ENCODE measurements at places on chromosomes 3 and 15.

DNA sequence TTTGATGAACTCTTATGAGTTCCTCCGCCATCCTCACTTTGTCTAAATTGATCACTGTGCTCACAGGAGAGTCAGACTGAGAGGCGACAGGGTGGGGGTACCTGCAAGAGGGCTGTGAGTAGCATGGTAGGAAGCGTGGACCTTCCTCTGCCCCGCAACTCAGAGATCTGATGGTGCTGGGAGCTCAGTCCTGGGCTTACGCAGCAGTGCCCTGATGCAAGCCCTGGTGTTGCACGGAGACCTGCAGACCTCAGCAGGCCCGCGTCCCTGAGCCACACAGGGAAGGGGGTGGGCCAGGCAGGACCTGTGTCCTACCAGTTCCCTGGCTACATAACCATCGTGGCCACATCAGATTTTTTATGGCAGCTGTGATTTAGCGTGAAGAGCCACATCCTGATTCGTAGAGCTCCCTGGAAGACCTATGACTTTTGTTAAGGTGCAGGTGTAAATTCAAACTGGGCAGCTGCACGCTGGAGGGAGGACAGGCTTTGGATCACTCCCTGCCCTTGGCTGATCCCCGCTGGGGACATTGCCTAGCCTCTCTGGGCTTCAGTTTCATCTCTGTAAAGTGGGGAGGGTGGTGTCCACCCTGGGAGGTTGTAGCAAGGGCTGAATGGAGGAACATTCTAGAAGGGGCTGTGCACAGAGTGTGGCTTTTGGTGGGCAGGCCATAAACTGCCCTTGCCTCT lies 176.1 kb downstream of the KLF13 start:
- DNase-seq = no peak

- no peak for DNase-seq
Observed at GRCh38 chr3:16249886-16250285, 14.9 kb downstream of the DPH3 start.

GRCh38 chr3:32685543-32686185 lies 676 bp downstream of the CNOT10 start:
- DNase-seq = no peak

DNA sequence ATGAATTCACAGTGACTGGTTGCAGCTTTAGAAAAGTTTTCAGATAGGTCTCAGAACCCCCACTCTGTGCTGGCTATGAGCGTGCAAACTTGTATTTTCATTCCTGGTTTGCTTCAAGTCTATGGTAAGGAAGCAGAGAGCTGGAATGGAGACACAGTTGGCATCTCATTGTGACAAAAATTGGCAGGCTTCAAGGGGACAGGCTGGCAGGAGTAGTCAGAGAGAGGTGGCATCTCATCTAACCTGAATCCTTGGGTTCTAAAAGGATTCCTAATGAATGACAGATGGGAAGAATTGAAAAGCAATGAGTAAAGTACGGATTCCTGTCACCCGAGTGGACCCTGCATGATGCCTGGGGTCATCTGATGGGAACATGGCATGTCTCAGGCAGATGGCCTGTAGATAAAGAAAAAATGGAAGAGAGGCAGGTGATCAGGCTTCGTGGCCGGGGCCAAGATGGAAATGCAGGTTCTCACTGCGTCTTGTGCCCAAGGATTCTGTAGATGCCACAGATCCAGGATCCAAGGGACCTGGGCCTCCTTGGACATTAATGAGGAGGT lies 89.4 kb upstream of the ABHD17C start:
- no peak for DNase-seq

DNA sequence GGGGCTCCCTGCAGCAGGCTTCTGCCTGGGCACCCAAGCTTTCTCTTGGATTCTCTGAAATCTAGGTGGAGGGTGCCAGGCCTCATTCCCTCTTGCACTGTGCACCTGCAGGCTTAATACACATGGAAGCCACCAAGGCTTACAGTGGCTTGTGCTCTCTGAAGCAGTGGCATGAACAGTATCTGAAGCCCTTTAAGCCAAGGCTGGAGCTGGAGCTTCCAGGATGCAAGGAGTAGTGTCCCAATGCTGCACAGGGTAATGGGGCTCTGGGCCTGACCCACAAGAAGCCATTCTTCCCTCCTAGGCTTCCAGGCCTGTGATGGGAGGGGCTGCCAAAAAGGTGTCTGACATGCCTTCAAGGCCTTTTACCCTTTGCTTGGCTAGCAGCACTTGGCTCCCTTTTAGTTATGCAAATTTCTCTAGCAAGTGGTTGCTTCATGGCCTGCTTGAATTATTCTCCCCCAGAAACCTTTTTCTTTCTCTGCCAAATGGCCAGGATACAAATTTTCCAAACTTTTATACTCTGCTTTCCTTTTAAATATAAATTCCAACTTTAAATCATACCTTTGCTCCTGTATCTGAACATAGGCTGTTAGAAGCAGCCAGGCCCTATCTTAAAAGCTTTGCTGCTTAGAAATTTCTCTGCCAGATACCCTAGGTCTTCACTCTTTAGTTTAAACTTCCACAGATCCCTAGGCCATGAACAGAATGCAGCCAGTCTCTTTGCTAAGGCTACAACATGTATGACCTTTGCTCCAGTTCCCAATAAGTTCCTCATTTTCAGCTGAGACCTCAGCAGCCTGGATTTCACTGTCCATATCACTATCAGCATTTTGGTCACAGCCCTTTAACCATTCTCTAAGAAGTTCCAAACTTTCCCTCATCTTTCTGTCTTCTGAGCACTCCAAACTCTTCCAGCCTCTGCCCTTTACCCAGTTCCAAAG lies 201.1 kb upstream of the LRRFIP2 start:
- no peak for DNase-seq
